ENCODE measurements at places on chromosomes 3 and 15.

DNA sequence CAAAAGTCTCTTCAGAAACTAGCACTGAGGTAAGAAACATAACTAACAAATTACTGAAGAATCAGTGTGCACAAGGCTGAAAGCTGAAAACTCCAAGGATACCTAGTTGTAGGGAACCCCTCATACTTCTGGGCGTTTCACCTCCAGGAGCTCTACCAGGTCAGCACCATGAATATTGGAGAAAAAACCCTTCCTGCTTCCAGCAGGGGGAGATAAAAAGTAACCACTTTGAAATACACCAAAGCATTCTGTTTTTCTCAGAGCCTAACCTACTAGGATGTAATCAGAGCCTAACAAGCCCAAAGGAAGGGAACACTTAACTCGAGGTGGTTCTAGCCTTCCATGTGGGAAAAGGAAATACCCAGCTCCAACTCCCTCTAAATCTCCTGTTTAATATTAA is 175.8 kb upstream of the MME start:
- no peak for DNase-seq

DNA sequence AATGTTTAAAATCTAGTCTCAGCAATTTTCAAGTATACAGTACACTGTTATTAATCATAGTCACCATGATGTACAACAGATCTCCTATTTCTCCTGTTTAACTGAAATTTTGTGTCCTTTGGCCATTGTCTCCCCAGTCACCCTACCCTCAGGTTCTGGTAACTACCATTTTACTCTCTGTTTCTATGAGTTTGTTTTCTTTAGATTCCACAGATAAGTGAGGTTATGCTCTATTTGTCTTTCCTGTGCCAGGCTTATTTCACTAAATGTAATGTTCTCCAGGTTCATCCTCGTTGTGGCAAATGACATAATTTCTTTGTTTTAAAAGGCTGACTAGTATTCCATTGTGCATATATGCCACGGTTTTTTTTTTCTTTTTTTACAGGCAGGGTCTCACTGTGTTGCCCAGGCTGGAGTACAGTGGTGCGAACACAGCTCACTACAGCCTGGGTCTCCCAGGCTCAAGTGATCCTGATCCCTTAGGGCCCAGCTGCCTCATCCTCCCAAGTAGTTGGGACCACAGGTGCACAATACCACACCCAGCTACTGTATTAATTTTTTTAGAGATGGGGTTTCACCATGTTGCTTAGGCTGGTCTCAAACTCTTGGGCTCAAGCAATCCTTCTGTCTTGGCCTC is 50.0 kb downstream of the RAB7A start:
- DNase-seq: no peak

GRCh38 chr3:52056521-52056967 is at the start of gene DUSP7:
Gene DUSP7 (minus strand): TSS chr3:52056571. CDS start chr3:52056366, 205 bp downstream.
- DNase-seq: peak; percentile 46

DNA sequence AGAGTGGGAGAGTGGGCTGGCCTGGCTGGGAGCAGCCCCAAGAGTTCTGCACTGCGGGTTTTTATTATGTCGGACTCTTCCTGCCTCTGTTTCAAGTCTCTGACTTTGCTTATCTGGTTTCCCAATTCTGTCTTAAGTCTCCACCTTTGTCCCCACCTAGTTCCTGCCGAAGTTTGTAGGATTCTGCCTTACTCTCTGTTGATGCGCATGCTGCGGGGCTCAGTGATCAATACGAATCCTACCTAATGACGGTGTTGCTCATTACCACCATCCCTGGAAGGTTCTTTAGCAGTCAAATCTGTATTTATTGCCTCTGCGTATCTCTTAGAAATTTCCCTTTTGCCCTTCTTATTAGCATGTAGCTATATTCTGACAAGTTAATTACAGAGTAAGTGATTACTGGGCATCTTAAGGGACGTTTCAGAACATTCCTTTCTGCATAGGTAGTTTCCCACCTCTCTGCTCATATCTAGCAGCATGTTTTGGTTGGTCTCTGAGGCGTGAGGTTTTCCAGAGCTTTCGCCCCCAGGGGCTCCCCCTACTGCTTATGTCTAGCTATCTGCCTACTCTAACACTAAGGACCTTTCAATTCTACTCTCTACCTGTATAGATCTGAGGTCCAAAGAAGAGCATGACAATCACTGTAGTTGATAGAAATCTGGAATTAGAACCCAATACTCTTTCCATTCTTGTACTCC is 236.0 kb upstream of the EIF1B start:
- DNase-seq: no peak

GRCh38 chr3:108152274-108152673 is 61.4 kb upstream of the CD47 start:
- DNase-seq: no peak
